ENCODE measurements at places on chromosomes 4 and X.
A peak's percentile ranks its signal among the peaks of the same experiment; 100 is the strongest.

DNA sequence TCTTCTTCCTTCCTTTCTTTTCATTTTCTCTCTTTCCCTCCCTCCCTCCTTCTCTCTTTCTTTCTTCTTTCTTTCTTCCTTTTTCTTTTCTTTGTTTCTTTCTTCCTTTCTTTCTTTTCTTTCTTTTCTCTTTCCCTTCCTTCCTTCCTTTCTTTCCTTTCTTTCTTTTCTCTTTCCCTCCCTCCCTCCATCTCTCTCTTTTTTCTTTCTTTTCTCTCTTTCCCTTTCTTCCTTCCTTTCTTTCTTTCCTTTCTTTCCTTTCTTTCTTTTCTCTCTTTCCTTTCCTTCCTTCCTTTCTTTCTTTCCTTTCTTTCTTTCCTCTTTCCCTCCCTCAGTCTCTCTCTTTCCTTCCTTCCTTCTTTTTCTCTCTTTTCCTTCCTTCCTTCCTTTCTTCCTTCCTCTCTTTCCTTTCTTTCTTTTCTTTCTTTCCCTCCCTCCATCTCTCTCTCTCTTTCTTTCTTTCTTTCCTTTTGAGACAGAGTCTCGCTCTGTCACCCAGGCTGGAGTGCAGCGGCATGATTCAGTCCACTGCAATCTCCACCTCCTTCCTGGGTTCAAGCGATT is 44.4 kb downstream of the CRLF2 start:
- DNase-seq: no peak

DNA sequence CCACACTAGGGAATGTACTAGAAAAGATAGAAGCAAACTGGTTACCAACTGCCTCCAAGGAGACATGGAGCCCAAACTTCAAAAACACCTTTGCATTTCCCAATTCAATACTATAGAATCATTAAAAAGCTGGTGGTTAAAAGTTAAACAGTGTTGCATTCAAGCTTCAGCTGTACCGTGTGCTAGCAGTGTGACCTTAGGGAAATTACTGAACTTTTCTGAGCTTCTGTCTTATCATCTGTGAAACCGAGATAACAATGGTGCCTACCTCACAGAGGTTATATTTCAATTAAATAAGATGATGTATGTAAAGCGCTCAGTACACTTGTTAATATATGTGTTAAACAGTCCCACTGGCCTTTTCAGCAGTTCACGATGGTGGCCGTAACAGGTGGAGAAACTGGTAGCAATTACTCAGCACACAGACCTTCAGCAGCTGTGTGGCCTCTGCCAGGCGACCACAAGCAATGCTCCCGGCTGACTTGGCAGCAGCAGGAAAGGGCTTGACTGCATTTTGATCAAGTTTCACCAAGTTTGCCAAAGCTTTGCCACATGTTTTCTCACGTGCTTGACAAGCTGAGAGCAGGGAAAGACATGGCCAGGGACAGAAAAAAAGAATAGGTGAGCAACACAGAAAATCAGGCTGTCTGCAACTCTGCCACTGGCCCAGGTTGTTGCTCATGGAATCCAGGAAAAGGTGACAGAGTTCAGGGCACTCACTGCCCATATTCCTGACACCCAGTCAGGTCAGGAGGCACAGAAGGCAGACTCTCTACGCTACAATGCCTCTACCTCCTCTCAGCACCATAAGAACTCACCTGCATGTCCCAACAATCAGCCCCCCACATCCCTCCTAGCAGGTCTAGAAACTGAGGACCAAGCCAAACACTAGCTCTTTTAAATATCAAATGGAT is 72.1 kb downstream of the PARM1 start:
- no peak for DNase-seq

GRCh38 chrX:50691820-50692219 is 122.2 kb downstream of the SHROOM4 start:
- peak; percentile 27 for DNase-seq

DNA sequence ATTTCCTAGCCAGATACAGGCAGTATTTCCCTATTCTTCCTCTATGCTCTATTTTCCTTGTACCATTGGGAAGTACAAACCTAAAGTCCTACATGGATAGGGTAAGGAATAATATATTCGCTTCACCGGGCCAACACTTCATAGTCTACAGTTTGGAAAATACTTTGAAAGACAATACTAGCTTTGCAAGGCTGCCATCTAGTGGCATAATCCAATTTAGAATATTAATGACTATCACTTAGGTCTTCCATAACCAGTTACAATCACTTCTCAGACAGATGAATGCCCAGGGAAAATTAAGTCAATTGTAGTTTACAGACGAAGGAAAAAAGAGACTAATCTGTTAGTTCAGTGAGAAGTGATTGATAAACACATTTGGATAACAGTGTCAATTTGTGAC is 141.0 kb upstream of the FAM47C start:
- DNase-seq: no peak

GRCh38 chr4:75289914-75290582 is 224.2 kb downstream of the RCHY1 start:
- no peak for DNase-seq

DNA sequence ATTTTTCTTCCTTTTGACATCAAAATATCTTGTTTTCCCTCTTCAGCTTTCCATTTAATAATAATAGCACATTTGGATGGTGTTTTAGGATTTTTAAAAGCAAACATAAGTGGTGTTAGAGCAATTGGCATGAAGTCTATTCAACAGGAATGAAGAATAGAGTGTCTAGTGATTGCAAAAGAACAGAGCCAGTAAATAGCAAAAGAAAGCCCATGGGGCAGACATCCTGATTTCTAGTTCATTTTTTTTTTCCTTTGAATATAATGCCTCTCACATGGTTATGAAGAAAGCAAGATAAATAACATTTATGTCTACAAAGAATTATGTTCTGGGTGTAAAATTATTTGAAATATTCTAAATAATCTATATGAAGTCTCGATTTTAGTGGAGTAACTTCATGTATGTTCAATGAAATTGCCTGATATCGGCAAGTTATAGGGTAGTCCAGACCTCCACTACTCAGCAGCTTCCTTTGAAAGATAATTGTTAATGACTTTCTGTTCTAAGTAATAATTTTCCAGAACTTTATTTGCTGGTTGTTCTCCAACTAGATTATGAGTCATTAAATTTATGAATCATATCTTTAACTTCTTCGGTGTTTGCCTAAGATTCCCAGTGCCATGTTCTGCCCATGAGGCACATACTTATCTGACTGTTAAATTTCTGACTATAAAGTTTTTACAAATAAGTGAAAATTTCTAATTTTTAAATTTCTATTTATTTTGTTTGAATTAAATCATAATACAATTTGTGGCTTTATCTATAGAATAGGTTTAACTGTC is 587.9 kb downstream of the TLL1 start:
- no peak for DNase-seq

GRCh38 chrX:106510713-106511403 is 100.9 kb upstream of the RADX start:
- DNase-seq: peak; percentile 72

GRCh38 chr4:15765910-15766697 is 12.0 kb upstream of the CD38 start:
- DNase-seq: peak; percentile 66

Measured in MV-4-11 (cell line).